Progenitor cell of endocrine pancreas (in vitro differentiated cells): ENCODE measurements at places on chromosomes 1 and 21.
A peak's percentile ranks its signal among the peaks of the same experiment; 100 is the strongest.

DNA sequence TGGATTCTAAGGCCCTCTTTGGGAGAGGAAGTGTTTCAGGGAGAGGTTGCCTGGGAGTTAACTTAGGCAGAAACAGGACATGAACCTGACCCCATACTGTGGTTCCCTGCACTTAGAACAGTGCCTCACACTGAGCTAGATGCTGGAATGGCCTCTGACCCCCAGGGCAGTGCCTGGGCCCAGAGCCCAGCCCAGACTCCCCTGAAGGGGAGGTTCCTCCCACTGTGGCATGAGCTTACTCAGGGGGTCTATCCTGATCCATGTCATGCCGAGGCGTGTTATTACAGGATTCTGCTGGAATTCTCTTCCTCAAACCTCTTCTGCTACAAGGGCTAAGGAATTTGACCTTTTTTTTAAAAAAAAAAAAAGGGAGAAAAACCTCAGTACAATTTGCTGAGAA lies 72.2 kb downstream of the MRPL37 start:
- DNase-seq: no peak

DNA sequence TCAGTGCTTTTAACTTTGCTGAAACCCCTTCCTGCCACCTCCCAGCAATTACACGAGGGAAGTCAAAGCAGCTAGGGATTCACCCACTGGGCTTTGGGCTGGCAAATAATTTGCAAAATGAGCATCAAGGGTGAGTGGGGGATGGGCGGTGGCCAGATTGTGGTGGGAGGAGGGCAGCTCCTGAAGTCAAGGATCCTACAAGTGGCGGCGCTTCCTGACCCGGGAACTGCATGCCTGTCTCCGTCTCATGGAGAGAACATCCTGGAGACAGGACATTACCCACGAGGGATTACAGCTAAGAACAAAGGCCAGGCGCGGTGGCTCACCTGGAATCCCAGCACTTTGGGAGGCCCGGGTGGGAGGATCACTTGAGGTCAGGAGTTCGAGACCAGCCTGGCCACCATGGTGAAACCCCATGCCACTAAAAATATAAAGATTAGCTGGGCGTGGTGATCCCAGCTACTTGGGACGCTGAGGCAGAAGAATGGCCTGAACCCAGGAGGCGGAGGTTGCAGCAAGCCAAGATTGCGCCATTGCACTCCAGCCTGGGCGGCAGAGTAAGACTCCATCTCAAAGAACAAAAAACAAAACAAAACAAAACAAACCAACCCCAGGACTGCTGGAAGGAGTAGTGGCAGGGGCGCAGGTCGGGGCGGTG lies 12.9 kb downstream of the TTC34 start:
- no peak for DNase-seq

DNA sequence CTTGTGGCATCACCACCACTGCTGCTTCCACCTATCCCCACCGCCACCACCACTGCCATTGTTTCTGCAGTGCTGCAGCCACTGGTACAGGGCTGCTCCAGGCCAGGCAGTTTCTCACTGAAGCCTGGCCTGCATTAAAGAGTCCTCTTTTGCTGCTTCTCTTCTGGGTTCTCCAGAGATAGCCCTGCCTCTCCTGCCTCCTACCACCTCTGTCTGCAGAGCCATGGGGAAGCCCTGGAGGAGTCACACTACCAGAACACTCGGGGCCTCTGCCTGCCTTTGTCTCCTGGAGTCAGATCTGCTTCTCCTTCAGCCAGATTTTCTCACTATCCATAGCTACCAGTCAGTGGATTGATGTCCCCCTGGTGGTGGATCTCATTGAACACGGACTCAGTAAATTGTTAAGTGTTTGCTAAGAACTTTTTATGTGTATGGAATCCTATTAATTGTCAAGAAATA lies 37.7 kb upstream of the DDAH1 start:
- no peak for DNase-seq

- no peak for DNase-seq
Observed at GRCh38 chr1:33706634-33707255, 157.1 kb upstream of the HMGB4 start.

DNA sequence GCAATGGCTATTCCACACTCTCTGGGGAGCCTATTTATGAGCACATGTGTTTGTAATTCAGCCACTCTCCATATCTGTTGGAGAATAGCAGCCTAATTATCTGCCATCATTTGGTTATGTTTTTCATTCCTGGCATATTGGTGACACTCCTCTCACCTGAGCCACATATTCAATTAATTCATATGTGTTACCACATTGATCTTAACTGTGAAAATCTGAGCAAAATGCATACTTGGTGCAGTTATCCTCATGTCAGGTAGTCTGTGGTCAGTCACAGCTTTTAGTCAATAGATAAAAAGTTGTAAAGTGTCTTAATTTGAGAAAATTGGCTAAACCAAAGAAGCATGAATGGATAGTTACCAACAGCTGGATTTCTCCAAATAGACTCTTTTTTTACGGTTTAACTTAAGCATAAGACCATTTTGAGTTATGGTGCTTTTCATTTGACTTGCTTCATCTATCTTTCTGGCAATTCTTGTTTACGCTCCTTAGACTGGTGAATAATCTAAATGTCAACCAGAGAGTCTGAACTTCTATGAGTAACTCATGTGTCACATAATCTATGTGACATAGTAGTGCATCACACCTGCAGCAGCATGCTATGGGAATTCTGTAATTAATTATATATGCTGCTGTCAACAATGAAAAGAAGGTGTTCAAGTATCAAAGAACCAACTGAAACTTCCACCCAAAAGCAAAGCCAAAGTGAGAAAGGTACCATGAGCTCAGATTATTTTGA lies 187.7 kb upstream of the SGIP1 start:
- no peak for DNase-seq

- DNase-seq: no peak
Observed at GRCh38 chr1:36890776-36891175, 143.5 kb downstream of the GRIK3 start.

- no peak for DNase-seq
Observed at GRCh38 chr1:69794831-69795230, 227.1 kb downstream of the LRRC7 start.

- peak; percentile 26 for DNase-seq
Observed at GRCh38 chr1:87334351-87335174, 5.9 kb downstream of the LMO4 start.

DNA sequence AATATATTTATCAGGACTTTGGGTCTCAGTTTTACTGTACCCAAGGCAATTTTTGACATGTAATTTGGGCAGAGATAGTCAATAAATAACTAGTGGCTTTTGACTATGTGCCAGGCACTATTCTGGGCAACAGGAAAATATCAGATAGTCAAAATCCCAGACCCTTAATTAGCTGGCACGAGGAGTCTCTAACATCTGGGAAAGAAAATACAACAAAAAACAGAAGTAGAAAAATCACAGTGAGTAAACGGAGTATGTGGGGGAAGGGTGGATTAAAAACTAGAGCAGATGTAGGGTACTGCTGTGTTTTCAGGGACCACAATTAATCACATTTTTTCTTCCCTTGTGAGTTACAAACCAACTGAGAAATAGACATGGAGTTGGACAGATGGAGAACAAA lies 217.8 kb downstream of the NCAM2 start:
- DNase-seq: no peak

GRCh38 chr1:87115317-87115890 lies 201.0 kb downstream of the HS2ST1 start:
- no peak for DNase-seq

DNA sequence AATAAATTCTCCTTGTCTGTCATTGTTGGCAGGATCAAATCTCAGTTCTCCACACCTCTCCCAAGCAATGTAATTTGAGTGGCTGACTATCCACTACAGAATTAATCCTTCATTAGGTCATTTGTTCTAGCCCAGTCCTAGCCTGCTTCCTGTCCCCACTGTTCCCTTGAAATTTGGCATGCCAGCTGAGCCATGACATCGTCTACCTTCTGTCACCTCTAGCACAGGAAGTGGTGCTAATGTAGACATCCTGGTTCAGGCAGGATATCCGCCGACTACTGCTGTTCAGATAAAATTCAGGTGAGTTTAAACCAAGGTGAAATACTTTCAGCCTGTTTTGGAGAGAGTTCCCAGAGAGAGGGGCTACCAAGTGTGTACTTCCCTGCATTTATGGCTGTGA lies 5.9 kb downstream of the CHRM3 start:
- DNase-seq: no peak

- no peak for DNase-seq
Observed at GRCh38 chr1:59528900-59529299, 232.0 kb downstream of the FGGY start.

- no peak for DNase-seq
Observed at GRCh38 chr1:198892065-198892464, 253.2 kb downstream of the PTPRC start.

GRCh38 chr1:174191349-174191862 lies 32.1 kb downstream of the RABGAP1L start:
- no peak for DNase-seq

GRCh38 chr1:36321119-36321951 lies 2.1 kb downstream of the EVA1B start:
- no peak for DNase-seq

DNA sequence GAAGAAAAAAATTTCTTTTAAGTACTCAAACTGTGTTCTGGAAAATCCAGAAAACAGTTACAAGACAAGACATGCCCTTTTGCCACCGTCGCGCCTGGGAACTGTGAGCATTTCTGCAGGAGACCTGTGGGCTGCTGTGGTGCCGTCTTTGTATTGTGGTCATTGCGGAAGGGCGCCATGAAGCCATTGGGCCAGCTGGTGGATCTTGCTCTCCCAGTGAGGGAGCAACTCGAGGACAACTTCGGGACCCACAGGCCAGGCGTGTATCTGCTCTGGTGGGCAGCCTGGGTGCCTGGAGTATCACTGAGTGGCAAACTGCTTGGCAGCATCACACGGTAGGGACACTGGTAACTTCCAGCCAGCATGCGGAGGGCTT lies 3.8 kb upstream of the THEMIS2 start:
- no peak for DNase-seq

DNA sequence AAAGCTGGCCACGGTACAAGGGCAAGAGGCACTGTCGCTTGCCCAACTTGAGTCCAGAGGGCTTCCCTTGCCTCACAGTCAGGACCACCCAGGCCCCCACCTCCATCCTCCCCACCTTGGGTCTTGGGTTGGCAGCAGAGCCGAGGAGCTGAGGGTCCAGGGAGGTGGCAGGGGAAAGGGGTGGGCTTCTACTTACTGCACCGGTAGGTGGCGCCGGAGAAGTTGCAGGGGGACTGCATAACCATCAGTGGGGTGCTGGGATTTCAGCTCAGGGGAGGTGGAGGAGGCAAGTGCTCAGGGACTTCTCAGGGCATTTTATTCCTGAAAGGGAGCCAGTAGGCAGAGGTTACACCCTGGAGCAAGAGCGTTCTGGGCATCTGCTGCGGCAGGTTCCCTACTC lies 44.0 kb downstream of the TRIM62 start:
- DNase-seq: peak; percentile 40

- peak; percentile 18 for DNase-seq
Observed at GRCh38 chr1:236281198-236281653, 532 bp downstream of the ERO1B start.

- DNase-seq: peak; percentile 90
Observed at GRCh38 chr1:156082309-156083091, at the start of gene MEX3A. TSS of gene MEX3A (minus strand) at chr1:156082465. CDS start at chr1:156081998, 467 bp downstream.

DNA sequence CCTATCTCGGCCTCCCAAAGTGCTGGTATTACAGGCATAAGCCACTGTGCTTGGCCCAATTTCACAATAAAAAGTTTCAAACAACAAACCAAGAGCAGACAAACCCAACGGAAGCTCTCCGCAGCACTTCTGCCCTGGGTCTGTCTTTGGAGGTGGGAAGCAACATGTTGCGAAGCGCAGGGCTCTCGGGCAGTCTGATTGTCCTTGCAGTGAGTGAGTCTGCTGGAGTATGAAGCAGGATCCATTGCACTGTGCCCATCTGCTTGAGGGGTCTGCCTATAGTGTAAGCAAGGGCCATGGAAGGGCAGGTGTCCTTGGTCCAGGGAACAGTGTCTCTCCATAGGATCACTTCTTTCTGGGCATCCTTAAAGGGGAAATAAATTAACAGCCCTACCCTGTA lies 14.6 kb upstream of the PARP1 start:
- no peak for DNase-seq

GRCh38 chr1:229024528-229025130 lies 246.3 kb upstream of the RAB4A start:
- DNase-seq: no peak
